Right ventricle myocardium inferior (tissue), 1 donor: ENCODE measurements at places on chromosomes 1 and 21. TPM values are rescaled to one million over a fixed set of nuclear protein-coding genes. Genes with fewer than 3 reads are reported as not detected.

DNA sequence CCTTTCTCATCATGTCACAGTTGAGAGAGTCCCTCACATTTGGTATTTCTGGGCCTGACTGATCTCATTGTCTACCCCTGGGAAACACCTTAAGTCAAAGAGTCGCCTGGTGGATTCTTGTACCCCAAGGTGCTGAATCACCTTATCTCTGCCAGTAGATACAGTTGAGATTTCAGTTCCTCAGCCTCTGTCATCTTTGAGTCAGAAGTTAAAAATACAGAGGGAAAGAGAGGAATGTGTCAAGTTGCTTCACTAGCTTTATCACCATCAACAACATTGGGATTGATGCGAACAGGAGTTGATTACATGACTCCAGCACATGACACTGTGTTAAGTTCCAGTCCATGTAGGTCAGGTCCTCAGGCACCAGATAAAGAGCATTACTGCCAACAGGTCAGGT is 513.0 kb downstream of the NUF2 start:
- DNase-seq: no peak

- DNase-seq: no peak
Measured at GRCh38 chr1:83994111-83994510, 4.8 kb downstream of the TTLL7 start.

GRCh38 chr1:98028800-98029199 is 108.0 kb upstream of the DPYD start:
- DNase-seq: no peak

DNA sequence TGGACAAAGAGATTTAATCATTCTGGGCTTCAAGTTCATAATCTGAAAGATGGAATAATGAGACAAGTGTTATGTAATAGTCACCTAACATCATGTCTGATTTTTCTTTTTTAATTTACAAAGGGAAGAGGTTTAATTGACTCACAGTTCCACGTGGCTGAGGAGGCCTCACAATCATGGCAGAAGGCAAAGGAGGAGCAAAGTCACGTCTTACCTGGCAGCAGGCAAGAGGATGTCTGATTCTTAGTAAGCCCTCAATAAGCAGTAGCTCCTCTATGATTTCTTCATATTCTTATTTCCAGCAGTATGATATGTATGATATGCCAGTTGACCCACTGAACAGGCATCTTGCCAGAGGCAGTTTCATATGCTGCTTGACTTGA is 152.7 kb downstream of the S1PR1 start:
- DNase-seq: no peak

PEF1 gene
- total RNA-seq: 34.9 TPM

RIPPLY3 gene
- total RNA-seq: not detected

TNNI3K gene
- 83.9 TPM for total RNA-seq
